Pulmonary artery endothelial cell (primary cell): ENCODE measurements at places on chromosomes 11 and 22. TPM values are rescaled to one million over a fixed set of nuclear protein-coding genes. Genes with fewer than 3 reads are reported as not detected.
A peak's percentile ranks its signal among the peaks of the same experiment; 100 is the strongest.

Gene THY1
- not detected in 2 replicates for total RNA-seq

Gene CDC42BPG
- 0.20 and 0.25 TPM in 2 replicates for total RNA-seq

Gene SCN2B
- not detected in 2 replicates for total RNA-seq

Gene TALDO1
- 278 and 283 TPM in 2 replicates for total RNA-seq

Gene FGF19
- not detected in 2 replicates for total RNA-seq

Gene OR8J1
- not detected in 2 replicates for total RNA-seq

Gene LRRC74B
- not detected in 2 replicates for total RNA-seq

Gene EMID1
- not detected in 2 replicates for total RNA-seq

Gene UBQLN3
- total RNA-seq, result not detected in 2 replicates

Gene TNNT3
- total RNA-seq, result not detected in 2 replicates

Gene KCNE3
- 0.40 and 1.7 TPM in 2 replicates for total RNA-seq

Gene CALCA
- not detected in 2 replicates for total RNA-seq

Gene LIPT2
- 1.5 and 3.0 TPM in 2 replicates for total RNA-seq

Gene SCGB2A2
- not detected in 2 replicates for total RNA-seq

Gene SLC25A17
- total RNA-seq, result 14.7 and 16.6 TPM in 2 replicates

Gene MS4A6A
- 0.33 and 0.60 TPM in 2 replicates for total RNA-seq

Gene CABP7
- total RNA-seq, result not detected in 2 replicates

- no peak for DNase-seq
Measured at GRCh38 chr22:48478529-48479265, 1349.0 kb downstream of the BRD1 start.

- DNase-seq, result no peak
Measured at GRCh38 chr11:84923489-84923888, 703.7 kb downstream of the DLG2 start.

DNA sequence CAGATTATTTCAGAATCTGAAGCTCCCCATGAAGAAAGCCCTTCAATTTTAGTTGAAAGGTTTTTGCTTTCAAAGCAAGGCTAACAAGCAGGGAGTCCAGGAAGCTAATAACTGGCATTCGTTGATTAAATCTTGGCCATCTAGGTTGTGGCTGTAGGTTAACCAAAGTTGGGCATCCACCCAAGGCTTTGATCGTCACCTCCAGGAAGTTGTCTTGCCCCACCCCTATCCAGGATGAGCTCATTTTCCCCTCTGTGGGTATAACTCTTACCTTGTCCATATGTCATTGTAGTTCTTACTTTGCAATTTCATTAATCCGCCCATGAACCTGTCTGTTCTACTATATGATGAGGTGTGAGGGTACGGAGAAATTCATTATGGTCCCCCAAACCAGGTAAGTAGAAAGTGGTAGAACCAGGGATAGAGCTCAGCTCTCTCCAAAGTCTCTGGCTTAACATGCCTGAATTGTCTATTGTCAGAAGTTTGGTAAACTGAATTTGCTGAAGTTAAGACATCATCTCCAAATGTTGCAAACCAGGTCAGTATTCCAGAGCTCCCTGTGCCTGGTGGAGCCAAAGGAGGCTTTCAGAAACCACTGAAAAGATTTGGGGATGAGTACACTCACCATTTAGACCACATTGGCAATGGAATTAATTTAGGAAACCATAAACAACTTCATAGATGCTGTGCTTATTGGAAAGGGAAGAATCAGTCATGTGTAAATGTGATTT is 97.1 kb downstream of the CD44 start:
- no peak for DNase-seq

GRCh38 chr22:49618677-49618953 is 209.1 kb downstream of the BRD1 start:
- no peak for DNase-seq

- no peak for DNase-seq
Measured at GRCh38 chr11:70033711-70034070, 44.4 kb upstream of the ANO1 start.

DNA sequence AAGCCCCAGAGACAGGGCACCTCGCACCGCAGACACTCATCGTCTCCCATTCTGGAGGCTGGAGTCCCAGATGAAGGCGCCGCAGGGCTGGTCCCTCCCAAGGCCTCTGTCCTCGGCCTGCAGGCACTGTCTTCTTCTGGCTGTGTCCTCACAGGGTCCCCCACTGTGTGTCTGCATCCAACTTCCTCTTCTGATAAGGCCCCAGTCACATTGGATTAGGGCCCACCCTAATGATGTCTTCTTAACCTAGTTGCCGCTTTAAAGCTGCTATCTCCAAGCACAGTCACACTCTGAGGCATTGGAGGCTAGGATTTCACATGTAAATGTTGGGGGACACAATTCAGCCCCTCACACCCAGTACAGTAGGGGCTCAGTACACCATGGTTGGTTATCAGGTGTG is 48.9 kb downstream of the DHCR7 start:
- DNase-seq, result no peak

GRCh38 chr11:44138980-44139379 is 43.5 kb downstream of the EXT2 start:
- DNase-seq, result no peak

DNA sequence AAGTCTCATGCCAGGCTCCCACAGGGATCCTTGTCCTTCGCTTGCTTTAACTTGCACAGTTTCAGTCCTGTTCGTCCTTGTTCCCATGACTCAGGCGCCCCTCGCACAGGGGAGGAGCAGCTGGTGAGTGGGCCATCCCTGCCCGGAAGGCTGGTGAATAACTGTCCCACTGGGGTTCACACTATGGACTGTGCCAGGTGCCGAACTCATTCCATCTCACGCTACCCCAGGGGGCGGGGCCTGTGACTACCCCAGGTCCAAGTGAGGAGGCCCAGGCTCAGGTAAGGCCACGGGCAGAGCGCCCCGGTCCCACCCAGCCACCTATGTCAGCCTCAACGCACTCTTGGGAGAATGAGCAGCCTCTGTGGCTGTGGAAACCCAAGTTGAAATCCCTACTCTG is 7.2 kb upstream of the CARD10 start:
- DNase-seq, result no peak

- no peak for DNase-seq
Measured at GRCh38 chr11:43582024-43582862, 98.3 kb upstream of the HSD17B12 start.

- peak; percentile 89 for DNase-seq
Measured at GRCh38 chr11:80593648-80594374, 1153.0 kb upstream of the TENM4 start.

DNA sequence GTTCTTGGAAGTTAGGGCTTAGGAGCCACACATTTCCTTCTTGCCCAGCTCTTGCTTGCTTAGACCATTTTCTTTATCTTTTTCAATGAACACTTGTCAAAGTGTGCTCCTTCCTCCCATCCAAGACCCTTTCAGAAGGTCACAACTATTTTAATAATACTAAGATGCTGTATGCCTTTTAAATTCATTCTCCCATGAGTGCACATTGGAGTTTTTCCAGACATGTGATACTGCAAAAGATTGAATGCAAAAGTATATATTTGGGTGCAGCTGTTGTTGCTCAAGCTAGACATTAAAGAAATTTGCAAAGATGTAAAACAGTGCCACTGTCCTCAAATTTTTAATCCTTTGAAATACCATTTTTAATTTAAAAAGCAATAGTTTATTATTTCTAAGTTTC is 69.3 kb upstream of the TNRC6B start:
- no peak for DNase-seq

DNA sequence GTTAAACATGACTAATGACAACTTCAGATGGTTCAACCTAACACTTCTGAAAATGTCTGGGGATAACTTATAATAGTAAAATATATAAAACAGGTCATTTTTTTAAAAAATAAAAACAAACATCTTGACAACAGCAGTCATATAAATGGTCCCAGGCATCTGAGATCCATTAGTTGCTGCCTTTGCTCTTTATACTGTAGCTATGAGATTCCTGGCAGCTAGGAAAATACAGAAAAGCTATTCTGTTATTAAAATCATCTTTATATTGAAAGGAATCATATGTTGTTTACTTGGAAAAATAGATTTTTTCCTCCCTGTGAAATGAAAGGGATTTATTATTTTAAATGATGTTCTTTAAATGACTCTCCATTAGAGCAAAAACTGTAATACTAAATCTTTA is 55.7 kb upstream of the DEUP1 start:
- no peak for DNase-seq

GRCh38 chr11:77908835-77909234 is 85.6 kb downstream of the INTS4 start:
- no peak for DNase-seq

DNA sequence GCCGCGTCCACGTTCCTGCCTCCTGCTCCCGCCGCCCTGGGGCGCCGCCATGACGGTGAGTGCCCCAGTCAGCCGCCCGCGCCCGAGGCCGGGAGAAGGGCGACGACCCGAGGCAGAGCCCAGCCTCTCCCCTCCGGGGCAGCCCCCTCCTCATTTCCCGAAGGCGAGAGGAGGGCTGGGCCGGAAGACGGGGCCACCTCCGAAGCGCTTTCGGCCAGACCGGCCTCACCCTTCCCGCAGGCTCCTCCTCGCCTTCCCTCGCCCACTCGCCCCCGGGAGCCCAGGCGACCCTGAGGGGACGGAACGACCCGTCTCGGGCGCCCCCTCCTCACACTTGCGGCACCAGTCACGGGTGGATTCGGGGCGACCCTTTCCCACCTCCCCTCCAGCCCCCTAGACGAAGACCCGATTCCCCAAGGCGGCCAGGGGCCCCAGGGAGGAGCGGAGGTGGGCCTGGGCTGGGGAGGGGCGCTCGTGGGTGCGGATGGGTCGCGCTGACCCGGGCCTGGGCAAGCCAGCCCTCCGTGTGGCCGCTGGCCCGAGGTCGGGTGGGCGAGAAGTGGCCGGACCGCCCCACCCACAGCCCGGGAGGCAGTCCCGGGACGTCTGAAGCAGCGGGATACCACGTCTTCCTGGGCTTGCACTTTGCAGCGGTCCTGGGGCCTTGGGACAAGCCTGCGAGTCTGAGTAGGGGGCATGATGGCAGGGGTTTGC is 49.7 kb downstream of the TRIOBP start:
- no peak for DNase-seq

DNA sequence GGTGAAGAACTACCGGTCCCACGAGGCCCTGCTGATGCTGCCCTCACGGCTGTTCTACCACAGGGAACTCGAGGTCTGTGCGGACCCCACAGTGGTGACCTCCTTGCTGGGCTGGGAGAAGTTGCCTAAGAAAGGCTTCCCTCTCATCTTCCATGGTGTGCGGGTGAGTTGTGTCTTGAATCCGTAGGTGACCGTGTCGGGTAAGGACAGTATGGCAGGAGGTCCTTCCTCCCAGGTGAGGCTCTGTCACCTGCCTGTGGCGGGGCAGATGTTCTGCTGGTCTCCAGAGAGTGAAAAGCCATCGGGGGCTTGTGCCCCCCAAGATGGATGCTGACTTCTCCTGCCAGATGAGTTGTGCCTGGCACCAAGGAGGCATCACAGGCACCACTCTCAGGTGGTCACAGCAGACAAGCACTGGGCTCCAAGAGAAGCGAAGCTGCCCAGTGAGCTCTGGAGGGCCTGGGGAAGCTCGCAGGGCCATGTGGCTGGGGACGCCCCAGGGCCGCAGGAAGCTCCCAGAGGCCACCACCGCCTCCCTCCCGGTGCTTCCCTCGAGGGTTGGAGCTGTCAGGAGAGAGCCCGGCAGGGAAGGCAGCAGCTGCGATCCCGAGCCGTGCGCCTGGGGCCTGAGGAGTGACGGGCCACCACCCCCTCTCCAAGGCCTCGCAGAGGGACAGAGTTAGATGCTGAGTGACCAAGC is 17.3 kb upstream of the PANX2 start:
- no peak for DNase-seq

- no peak for DNase-seq
Measured at GRCh38 chr11:77406396-77406795, 67.5 kb downstream of the PAK1 start.

- DNase-seq, result no peak
Measured at GRCh38 chr11:113715882-113716625, 9.9 kb upstream of the TMPRSS5 start.

GRCh38 chr22:46538814-46539160 is 1.4 kb upstream of the CELSR1 start:
- no peak for DNase-seq

- DNase-seq, result no peak
Measured at GRCh38 chr11:135002236-135002635, 590.2 kb upstream of the B3GAT1 start.

DNA sequence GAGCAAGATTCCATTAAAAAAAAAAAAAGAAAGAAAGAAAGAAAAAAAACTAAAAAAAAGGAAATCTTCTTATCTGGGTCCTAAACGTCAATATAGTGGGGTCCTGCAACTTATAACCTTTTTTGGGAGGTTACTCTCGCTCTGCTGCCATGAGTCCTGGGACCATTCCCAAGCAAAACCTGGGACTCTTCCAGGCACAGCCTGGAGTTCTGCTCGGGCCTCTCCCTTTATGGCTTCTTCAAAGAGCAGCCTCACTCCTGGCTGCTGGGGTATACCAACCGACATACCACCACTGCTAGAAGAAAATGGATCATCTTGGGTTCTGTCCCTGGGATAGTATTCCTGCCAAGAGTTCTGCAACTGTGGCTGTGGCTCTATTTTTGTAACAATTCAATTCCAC is 14.1 kb upstream of the CKAP5 start:
- DNase-seq, result no peak

DNA sequence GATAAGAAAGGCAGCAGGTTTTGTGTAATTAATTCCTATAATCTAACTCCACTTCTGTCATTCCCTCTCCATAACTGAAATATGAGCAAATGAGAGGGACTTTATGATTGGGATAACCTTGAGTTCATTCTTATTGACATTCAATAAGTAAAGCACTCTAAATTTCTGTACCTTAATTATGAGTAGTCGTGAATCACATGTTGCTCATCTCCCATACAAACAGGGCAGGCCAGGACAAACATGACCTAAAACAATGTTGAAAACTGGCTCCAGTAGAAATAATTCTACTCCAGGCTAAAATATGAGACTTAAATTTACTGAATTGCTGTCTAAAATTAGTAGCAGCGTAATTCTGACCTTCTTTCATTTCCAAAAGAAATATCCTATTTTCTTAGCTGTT is 505.4 kb downstream of the NELL1 start:
- DNase-seq, result no peak
